ENCODE measurements at places on chromosomes 1 and 21.
A peak's percentile ranks its signal among the peaks of the same experiment; 100 is the strongest.

- DNase-seq = no peak
Measured at GRCh38 chr21:45575304-45575992, 33.2 kb upstream of the SLC19A1 start.

- DNase-seq = no peak
Measured at GRCh38 chr1:229841230-229841629, 215.2 kb downstream of the URB2 start.

GRCh38 chr1:185104083-185104482 is 52.7 kb downstream of the TRMT1L start:
- no peak for DNase-seq

- no peak for DNase-seq
Measured at GRCh38 chr1:15188130-15188524, 34.6 kb downstream of the TMEM51 start.

DNA sequence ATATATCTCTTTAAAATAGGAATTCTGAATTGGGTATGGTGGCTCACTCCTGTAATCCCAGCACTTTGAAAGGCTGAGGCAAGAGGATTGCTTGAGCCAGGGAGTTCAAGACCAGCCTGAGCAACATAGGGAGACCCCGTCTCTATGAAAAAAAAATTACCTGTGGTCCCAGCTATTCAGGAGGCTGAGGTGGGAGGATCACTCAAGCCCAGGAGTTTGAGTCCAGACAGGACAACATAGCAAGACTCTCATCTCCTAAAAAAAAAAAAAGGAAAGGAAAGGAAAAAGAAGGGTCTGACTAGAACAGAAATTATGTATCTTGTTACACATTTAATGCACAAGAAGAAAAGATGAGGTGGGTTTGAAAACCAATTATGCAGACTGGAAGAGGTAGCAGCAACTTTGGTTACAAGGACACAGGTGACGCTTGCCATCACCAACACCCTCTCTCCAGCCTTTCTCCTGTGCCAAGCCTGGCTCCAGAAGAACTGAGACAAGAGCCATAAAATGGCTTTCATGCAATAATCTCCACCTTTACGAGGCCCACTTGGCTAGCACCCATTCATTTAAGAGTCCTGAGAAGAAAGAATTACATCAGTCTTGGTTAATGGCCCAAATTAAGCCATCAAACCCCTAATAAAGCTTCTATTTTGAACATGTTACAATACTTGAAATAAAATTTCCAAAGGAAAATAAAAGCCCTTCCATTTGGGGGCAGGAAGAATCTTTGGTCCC is 4.8 kb upstream of the SELENBP1 start:
- no peak for DNase-seq

GRCh38 chr1:111290630-111291029 is at the start of gene CHIA:
CHIA (plus strand) TSS chr1:111290851; CDS start chr1:111310468, 19,617 bp downstream.
- no peak for DNase-seq

GRCh38 chr1:77348549-77348948 is 66.7 kb downstream of the AK5 start:
- no peak for DNase-seq

GRCh38 chr1:11364170-11364569 is 91.2 kb downstream of the UBIAD1 start:
- no peak for DNase-seq

DNA sequence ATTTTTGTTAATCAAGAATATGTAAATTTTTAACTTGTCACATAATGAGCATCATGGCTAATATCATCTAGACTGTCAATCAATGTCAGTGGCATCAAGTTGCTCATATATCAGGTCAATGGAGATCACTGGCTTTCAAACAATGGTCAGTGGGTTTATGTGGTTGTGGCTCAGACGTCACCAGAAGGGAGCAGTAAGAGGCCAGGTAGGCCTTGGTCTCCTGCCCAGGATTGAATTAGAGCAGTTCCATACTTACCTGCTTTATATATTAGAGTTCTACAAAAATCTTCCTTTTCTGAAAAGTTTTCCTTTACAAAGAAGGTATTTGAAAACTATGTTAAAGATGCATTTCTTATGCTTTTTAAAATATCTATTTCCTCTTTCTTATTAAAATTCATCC is 206.3 kb upstream of the B3GALT2 start:
- DNase-seq = no peak

- no peak for DNase-seq
Measured at GRCh38 chr1:158087320-158087927, 93.3 kb upstream of the CD1D start.

- DNase-seq = no peak
Measured at GRCh38 chr1:199453723-199454122, 573.8 kb upstream of the NR5A2 start.

DNA sequence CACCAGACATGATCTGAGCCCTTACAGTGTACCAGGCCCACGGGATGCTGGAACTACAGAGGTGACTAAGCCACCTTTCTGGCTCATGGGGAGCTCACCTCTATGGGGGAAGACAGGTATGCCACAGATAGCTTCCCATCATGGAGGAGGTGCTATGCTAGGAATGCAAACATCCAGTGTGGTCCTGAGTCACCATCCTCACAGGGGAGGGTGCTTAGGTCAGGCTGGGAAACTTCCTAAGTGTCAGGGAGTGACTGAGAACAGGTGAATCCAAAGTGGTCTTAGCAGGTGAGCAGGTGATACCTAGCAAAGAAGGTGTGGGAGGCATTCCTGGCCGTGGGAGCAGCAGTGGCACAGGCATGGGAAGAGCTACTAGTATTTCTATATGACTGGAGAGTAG is 8.6 kb upstream of the RASSF5 start:
- no peak for DNase-seq

GRCh38 chr1:6842301-6842700 is 57.0 kb downstream of the CAMTA1 start:
- no peak for DNase-seq

GRCh38 chr1:41394959-41395956 is 34.0 kb downstream of the FOXO6 start:
- DNase-seq = no peak

DNA sequence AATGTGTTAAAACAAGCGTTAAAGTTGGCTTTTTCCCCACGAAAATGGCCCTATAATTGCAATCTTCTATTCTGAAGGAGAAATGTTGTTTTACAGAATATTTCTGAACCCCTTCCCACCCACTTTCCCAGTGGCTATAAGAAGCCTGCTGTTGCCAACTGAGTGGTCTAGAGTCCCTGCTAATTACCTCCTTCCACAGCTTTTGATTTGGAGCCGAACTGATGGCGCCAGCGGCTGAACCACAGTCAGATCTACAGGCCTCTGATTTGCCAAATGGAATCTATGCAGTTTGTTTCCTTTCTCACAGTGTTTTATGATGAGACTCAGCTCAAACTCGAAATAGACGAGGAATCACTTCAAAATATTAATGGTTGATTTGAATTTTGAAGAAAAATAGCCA is 76.0 kb upstream of the C1orf105 start:
- DNase-seq = no peak

- DNase-seq = no peak
Measured at GRCh38 chr1:40102038-40102437, 5.0 kb upstream of the PPT1 start.

- DNase-seq = no peak
Measured at GRCh38 chr1:246683521-246683920, 40.7 kb upstream of the SCCPDH start.

- DNase-seq = no peak
Measured at GRCh38 chr1:33273406-33273805, 17.1 kb downstream of the ZNF362 start.

- no peak for DNase-seq
Measured at GRCh38 chr1:151994956-151995355, 1.3 kb upstream of the S100A10 start.

- DNase-seq = peak; percentile 26
Measured at GRCh38 chr1:198934901-198935305, 296.1 kb downstream of the PTPRC start.

DNA sequence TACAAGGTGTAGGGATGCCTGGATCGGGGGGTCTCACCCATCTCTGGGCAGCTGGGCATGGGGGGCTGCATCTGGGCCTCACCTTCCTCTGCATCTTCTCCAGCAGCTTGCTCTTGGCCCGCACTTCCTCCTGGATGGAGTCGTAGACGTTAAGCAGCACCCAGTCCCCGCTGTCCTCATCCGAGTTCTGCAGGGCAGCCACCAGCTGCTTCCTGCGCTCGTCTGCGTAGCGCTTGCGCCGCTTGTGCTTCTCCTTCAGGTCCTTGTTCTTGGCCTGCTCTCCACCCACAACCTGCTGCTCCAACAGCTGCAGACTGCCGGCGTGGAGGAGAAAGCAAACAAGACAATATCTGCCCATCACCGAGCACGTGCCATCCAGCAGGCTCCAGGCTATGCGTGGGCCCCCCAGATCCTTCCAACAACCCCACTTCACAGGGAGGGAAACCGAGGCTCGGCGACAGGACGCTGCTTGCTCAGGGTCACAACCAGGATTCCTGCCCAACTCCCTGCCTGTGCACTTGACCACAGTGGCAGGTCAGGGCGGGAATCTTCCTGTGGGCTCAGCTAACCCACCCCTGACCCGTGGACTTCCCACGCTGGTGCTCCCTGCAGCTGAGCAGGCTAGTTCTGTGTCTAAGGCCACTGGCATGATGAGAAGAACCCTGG is 21.5 kb upstream of the DDOST start:
- no peak for DNase-seq

GRCh38 chr1:247469141-247469535 is 11.2 kb upstream of the OR2B11 start:
- no peak for DNase-seq

GRCh38 chr1:245614476-245614875 is 459.7 kb downstream of the KIF26B start:
- DNase-seq = no peak

DNA sequence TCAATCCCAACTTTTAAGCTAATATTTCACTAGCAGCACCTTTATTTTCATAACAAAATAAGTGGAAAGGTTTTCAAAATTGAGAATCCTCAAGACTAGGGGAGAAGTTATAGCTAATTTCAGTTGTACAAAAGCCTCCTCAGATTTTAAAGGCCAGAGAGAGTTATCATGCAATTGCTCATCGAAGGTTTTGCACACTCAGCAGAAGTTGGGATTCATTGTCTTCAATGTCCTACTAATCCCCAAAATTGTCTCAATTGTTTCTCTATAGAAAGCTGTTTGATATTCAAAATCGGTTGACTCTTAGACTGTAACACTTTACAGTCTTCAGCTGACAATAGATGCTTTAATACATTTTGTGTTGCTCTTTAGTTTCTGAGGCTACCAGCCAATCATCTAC is 170.7 kb upstream of the TNR start:
- DNase-seq = no peak

GRCh38 chr1:248631354-248632008 is 3.4 kb downstream of the OR2T11 start:
- no peak for DNase-seq

GRCh38 chr21:41561701-41562100 is 53.7 kb upstream of the TMPRSS2 start:
- DNase-seq = no peak

GRCh38 chr1:226972931-226973330 is 32.8 kb downstream of the COQ8A start:
- no peak for DNase-seq

DNA sequence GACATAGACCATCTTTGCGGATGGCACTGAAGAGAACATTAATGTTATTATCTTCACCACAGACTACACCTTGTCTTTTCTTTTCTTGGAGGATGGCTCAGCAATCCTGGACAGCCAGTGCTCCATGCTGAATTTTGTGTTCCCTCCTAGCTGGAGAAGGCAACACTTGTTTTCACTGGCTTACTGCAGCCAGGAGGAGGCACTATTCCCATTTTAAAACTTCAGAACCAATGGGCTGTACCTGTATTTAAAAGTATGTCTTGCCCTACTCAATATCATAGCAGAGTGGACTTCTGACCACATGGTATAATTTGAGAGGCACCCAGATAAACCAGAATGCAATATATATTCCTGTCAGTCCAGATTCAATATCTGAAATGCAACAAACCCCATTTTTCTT is 53.3 kb upstream of the POGK start:
- DNase-seq = no peak

DNA sequence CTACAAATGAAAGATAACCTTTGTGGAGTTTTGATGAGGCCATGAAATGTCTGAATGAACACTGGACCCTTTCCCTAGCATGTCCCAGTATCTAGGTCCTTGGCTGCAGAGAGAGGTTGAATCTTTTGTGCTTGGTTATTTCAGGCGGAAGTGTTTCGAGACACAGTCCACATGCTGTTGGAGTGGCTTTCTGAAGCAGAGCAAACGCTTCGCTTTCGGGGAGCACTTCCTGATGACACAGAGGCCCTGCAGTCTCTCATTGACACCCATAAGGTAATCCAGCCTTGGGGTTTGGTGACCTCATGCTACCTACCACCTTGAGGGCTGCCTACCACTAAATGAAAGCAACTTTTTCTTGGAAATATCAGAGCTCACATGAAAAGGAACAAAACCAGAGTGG is 38.9 kb upstream of the BMP8A start:
- no peak for DNase-seq

- DNase-seq = no peak
Measured at GRCh38 chr1:210239349-210240111, 6.9 kb downstream of the SERTAD4 start.

DNA sequence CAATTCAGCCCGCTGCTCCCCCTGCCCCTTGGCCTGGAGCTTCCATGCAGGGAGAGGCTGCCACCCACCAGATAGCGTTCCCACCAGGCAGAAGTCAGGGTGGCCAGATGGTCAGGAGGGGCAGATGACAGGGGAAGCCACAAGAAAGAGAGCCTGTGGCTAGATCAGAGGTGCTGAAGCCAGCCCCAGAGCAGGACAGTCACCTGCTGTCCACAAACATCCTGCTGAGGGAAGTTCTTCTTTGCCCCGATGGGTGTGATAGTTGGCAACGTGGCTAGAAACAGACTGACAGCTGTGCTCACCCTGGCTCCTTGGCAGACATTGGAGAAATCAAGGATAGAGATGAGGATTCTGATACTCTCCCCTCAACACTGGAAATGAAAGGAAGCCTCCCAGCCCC is 27.2 kb upstream of the SRP9 start:
- no peak for DNase-seq

Measured in activated CD4-positive, alpha-beta T cell treated with anti-CD3 and anti-CD28 coated beads, Interleukin-2, amount 50 U/mL, for 4 hours (primary cell).